ENCODE measurements at places on chromosomes 3 and 15. TPM values are rescaled to one million over a fixed set of nuclear protein-coding genes. Genes with fewer than 3 reads are reported as not detected.

DNA sequence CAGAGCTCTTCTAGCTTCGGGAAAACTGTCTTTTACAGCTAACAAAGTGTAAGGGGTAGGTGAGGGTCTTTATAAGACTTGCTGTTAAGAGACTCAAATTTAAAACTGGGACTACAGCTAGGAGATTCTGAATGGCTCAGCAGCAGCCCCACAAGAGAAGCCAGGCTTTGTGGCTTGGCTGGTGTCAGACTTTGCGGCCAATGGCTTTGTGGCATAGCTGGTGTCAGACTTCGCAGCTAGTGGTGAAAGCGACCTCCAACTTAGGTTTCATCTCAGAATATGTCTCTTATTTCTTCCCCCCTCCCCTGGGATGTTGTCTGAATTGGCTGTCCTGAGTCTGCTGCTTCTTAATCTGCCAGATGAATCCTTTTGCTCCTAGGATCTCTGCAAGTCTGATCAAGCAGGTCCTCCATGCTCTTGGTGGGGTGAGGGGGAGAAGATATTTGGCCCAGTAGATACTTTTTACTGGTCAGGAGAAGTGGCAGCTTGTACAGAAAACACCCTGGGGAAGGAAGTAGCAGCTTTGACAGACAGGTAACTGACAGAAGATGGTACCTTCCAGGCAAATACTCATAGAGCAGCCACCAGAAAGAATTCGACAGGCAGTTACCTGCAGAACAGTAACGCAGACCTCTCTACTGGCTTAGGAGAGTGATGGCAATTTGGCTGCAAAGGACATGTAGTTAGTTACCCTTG is 8.4 kb downstream of the BOC start:
- no peak for DNase-seq

The GOLGA6L10 gene
- total RNA-seq, result 0.49 TPM

The SLC27A2 gene
- not detected for total RNA-seq

GRCh38 chr3:58353722-58354553 is 21.2 kb downstream of the PXK start:
- DNase-seq, result peak; percentile 79

DNA sequence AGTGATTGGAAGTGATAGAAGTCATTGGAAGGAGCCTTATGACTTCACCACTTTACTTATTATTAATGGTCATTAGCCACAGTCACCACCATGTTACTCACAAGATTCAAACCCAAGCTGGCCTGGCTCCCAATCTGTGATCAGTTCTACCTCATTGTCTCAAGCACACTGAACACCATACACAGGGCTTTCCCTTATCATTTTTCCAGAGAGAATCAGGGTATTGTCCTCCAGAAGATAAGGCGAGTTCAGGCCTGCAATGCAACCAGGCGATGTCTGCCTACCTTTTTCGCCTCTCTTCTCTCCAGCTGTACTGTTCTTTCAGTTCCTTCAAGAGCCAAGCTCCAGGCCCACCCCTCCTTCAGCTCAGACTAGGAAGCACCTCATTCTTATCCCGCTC is 24.9 kb downstream of the EMC7 start:
- no peak for DNase-seq

The CELF6 gene
- total RNA-seq, result not detected

- DNase-seq, result no peak
These were observed 2.0 kb downstream of the MGLL start for GRCh38 chr3:127820221-127820825.

GRCh38 chr3:52305926-52306325 is 10.2 kb upstream of the DNAH1 start:
- no peak for DNase-seq

The HHLA2 gene
- not detected for total RNA-seq

- DNase-seq, result no peak
These were observed 35.8 kb downstream of the SLC9A9 start for GRCh38 chr3:143812481-143812880.

DNA sequence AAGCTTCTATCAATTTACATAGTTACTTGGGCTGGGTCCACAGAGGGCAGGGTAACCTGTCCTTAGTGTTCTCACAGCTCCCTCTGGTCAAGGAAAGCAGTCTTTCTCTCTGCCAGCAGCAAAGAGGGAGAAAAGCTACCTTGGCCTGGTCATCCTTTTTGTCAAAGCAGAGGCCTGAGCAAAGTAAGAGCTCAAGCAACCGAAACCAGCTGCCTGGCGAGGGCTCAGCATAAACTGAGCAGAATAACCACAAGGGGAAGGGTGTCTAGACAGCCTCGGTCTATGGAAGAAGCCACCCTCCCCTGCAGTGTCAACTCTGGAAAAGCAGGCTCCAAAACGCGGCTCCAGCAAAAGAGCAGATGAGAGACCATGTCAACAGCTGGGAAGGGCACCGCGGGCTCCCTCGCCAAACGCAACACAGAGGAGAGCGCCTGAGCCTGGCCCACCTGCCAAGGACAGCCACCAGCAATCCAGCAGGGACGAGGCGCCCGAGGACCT is 17.4 kb downstream of the LRIG1 start:
- DNase-seq, result peak; percentile 58

- DNase-seq, result no peak
These were observed 211.8 kb downstream of the NR2F2 start for GRCh38 chr15:96542130-96542770.

GRCh38 chr3:195147649-195148080 is 123.3 kb downstream of the XXYLT1 start:
- peak; percentile 80 for DNase-seq

- DNase-seq, result peak; percentile 1
These were observed 10.5 kb downstream of the PTX3 start for GRCh38 chr3:157447026-157447694.
